ENCODE measurements at places on chromosomes 4 and X.

- no peak for DNase-seq
These were observed 88.0 kb downstream of the GUCY2F start for GRCh38 chrX:109393859-109394258.

DNA sequence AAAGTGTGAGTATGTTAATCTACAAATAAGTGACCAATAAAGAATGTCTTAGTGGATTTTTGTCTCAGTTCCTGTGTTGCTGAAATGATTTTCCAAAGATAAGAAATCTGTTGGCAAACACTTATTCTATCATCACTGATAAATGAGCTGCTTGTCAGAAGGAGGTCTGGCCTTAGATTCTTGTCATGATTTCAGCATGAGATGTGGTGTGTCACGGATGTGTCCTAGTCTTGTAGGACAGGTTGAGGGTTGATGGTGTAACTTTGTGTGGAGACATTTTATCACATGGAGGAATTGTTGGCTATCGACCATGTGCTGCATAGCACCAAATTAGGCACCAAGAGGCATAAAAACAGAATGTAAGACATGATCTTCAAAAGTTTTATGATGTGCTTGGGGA, 31.8 kb upstream of the LIMCH1 start:
- no peak for DNase-seq

DNA sequence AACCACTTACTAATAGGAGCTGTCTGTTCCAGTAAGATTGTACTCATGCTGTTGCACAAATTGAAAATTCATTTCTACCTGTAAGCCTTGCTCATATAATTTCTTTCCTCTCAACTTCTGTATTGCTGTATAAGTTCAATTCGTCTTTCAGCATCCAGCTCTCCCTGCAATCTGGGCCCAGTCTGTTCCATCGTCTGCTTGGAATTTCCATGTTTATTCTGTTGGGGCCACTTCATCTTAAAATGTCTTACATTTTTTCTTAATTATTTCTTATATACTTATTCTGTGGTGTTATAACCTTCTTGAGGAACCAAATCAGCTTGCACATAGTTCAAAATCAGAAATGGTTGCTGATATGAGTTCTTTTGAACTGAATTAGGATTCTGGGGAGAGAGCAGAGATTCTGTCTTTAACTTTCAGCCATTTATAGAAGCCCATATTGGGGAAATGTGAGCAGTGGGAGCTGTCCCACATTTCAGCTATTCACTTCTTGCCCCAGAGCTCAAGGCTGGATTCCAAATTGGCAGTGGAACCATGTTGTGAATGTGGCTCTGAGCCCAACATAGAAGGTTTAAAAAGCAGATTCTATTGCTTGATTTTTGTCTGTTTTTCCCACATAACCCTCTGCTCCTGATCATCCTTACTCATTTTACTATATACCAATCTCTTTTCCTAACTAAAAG, 291.9 kb downstream of the BMPR1B start:
- no peak for DNase-seq

- no peak for DNase-seq
These were observed 16.6 kb upstream of the ERCC6L start for GRCh38 chrX:72255445-72255844.

DNA sequence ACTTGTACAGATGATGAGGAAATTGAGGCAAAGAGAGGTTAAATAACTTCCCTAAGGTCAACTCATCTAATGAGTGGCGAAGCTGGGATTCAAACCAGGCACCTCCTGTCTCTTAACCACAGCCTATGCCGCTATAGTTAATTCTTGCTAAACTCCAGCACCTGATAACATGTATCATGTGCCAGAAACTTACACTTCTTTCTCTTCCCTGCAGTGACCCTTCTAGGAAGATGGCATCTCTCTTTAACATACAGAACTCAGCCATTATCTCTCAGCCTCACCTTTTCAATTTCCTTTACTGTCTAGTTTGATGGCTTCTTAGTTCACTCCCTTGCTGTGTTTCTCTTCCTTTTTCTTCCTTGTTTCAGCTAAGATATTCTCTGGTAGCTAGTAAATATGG, 2.5 kb downstream of the VBP1 start:
- no peak for DNase-seq

- DNase-seq = no peak
These were observed 238.8 kb downstream of the MGST2 start for GRCh38 chr4:139904406-139904805.

DNA sequence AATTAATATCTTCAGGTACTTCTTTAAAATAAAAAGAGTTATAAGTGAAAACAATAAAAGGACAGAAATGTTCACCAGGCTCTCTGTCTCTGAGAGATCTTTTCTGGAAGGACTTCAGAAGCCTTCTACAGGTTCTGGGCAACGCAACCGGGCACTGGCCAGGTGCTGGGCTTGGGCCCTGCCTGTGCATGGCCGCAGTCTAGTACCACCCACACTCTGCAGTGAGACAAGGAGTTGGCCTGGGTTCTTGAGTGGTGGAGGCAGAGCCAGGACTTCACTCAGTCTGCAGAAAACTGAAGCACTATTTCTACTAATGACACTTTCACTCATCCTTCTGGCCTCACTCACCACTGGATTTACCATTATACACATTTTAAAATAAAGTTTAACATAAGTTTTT, 21.8 kb downstream of the TAPT1 start:
- DNase-seq = no peak

DNA sequence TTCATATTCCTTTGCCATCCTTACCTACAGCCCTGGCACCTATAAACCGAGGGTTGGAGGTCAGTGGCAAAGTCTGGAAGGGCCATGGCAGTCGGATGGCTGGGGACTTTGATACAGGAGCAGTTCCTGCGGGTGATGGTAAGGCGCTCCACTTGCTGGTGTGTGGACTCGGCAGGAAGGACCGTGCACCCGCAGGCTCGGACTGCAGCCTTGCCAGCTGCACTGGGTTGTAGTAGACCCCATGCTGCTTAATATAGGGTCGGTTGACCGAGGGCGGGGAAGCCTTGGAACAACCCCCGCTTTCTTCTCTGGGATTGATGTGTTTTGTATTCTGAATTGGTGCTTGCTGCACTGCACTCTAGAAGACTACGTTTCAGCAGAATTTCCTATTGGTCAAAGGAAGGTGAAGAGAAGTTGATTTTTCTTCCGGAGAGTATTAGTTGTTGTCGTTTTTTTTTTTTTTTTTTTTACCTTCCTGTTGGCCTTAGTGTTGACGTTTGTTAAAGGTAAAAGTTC, 638 bp downstream of the BLTP1 start:
- peak; percentile 23 for DNase-seq

- DNase-seq = no peak
These were observed 3.1 kb upstream of the CDK16 start for GRCh38 chrX:47215291-47215900.

- DNase-seq = no peak
These were observed 62.4 kb upstream of the UGT2B15 start for GRCh38 chr4:68732653-68733466.

GRCh38 chrX:150032742-150033141, 94.5 kb upstream of the EOLA2 start:
- DNase-seq = no peak

- no peak for DNase-seq
These were observed 59.7 kb upstream of the IL15 start for GRCh38 chr4:141576585-141577110.

DNA sequence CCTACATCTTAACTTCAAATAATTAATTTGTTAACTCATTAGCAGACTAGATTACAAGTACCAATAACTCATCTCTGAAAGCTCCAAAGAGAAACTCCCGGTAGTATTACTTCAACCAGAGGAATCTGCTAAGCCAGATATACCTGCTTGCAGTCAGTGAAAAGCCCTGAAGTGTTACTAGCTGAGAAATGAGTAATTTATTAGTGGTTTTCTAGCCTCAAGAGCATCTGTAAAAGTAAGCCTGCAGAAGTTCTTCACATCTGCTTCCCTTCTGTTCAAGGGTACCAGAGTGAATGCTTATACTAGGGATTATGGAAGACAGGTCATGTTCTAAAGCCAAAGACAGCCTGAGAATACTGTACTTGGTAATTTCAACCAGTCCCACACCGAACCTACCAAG, 34.7 kb downstream of the IRS4 start:
- DNase-seq = no peak

DNA sequence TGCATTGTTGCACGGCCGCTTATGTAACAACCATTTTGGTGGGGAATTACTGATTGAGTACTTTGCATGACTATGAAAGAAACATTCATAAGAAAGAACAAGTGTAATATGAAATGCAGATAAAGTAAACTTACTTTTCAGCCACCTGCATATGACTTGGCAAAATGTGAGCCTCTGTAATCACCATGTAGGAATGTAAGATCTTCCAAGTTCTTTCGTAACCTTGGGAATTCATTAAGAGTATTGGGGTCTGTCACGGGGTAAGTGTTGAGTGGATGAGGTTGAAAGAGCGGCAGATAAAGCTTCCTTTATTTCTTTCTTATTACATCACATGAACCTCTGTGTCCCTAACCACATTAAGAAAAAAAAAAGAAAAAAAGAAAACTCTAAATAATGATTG, 348.5 kb upstream of the NR3C2 start:
- DNase-seq = no peak

GRCh38 chr4:171719691-171720090, 93.5 kb upstream of the GALNTL6 start:
- DNase-seq = no peak

GRCh38 chrX:344371-344901, 25.8 kb upstream of the GTPBP6 start:
- peak; percentile 9 for DNase-seq

- no peak for DNase-seq
These were observed 212.4 kb upstream of the GRID2 start for GRCh38 chr4:92091335-92091734.

GRCh38 chr4:1632109-1633104, 51.7 kb downstream of the FAM53A start:
- DNase-seq = no peak

GRCh38 chrX:29044423-29045184, 457.4 kb downstream of the IL1RAPL1 start:
- no peak for DNase-seq

DNA sequence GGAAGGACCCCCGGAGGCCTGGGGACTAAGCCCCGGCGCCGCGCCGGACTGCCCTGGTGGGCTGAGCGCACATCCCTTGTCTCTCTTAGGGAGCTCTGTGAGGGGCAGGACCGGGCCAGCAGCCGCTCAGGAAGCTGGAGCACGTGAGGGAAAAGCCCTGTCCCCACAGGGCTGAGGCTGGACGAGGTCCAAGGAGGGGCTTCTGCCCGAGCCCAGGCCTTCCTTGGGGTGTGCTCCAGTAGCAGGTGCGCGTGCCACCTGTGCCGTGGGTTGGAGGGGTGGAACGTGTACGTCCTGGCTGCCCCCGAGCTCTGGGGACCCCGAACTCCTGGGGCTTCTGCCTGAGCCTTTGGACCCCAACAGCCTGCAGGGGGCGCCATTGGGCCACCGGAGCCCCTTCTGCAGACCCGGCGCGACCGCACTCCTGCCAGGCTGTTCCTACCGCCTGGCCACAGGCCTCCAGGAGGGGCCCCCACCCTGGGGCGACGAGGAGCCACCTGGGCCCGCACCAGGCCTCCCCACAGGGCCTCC, 27.2 kb downstream of the TACC3 start:
- DNase-seq = peak; percentile 80

- DNase-seq = no peak
These were observed 8.4 kb upstream of the HAUS7 start for GRCh38 chrX:153478746-153479145.

GRCh38 chr4:183287677-183288076, 32.4 kb downstream of the CLDN22 start:
- DNase-seq = no peak

DNA sequence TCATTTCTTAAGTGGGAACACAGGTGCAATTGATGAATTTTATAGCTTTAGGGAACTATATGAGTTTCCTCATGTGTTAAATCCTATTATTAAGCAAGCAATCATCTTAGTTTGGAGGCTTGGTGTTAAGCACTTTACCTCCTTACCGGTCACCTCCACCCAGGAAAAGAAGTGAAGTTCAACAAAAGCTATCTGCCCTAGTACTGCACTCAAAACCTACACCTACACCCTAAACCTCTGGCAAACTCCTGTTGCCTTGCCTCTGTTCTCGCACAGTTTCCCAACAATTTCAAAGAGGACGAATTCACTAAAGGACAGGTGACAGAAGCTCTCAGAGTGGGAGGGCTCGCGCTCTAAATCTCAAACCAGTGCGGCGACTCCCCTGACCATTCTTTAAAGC, 85.7 kb upstream of the TENT5D start:
- no peak for DNase-seq

- no peak for DNase-seq
These were observed 57.1 kb upstream of the NOCT start for GRCh38 chr4:138958519-138958918.

GRCh38 chr4:104519588-104519987, 24.9 kb upstream of the CXXC4 start:
- no peak for DNase-seq

GRCh38 chrX:111284631-111285293, 14.5 kb upstream of the CAPN6 start:
- DNase-seq = no peak

GRCh38 chr4:27638163-27638915, 777.7 kb downstream of the STIM2 start:
- no peak for DNase-seq

GRCh38 chr4:112910109-112910736, 139.2 kb upstream of the ANK2 start:
- DNase-seq = no peak

GRCh38 chr4:78645853-78646757, 94.5 kb downstream of the ANXA3 start:
- DNase-seq = no peak

DNA sequence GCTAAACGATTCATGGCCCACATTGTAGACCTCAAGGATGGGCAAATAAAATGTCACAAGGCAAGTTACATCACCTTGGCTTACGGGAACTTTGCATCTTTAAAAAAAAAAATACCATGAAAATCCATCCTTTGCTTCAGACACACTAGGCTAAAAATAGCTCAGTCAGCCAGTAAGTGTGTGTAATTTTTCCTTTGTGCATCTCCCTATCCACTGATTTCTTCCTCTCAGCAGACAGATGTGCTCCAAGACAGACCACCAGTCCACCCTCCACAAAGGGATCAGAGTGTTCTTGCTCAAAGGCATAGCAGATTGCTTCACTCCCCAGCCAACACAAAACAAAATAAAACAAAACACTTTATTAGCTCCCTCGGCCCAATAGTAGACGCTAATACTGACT, 14.6 kb downstream of the LDB2 start:
- DNase-seq = no peak

- no peak for DNase-seq
These were observed 18.4 kb downstream of the ZNF827 start for GRCh38 chr4:145920205-145920604.

GRCh38 chr4:104446431-104447278, 48.0 kb downstream of the CXXC4 start:
- no peak for DNase-seq

DNA sequence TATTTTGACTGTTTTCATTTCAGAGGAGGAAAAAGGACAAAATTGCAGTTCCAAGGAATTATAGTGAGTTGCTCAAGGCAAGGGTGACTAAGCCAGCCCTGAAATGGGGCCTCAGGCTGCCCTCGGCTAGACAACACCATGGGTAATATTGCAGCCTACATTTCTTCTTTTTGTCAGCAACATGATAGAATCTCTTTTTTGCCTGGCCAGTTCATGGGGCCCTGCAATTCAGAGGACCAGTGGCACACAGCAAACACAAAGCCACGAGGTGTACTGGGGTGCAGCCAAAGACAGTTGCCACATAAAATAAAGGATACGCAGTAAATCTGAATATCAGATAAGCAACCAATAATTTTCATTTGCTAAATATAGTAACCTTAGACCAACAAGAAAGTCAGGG, 41.8 kb downstream of the RBM47 start:
- DNase-seq = no peak

- DNase-seq = peak; percentile 55
These were observed at the start of gene ZFP92 for GRCh38 chrX:153411255-153411987. TSS of gene ZFP92 (plus strand) at chrX:153411472. CDS start at chrX:153418323, 6,851 bp downstream.

GRCh38 chr4:24330573-24330972, 253.8 kb downstream of the DHX15 start:
- no peak for DNase-seq

Data from activated CD8-positive, alpha-beta memory T cell treated with anti-CD3 and anti-CD28 coated beads, Interleukin-2, amount 50 U/mL, for 4 hours (primary cell).